ENCODE measurements at places on chromosomes 16 and 17.
A peak's percentile ranks its signal among the peaks of the same experiment; 100 is the strongest.

- no peak for DNase-seq
These were observed 97.2 kb downstream of the CEP112 start for GRCh38 chr17:66094727-66095126.

DNA sequence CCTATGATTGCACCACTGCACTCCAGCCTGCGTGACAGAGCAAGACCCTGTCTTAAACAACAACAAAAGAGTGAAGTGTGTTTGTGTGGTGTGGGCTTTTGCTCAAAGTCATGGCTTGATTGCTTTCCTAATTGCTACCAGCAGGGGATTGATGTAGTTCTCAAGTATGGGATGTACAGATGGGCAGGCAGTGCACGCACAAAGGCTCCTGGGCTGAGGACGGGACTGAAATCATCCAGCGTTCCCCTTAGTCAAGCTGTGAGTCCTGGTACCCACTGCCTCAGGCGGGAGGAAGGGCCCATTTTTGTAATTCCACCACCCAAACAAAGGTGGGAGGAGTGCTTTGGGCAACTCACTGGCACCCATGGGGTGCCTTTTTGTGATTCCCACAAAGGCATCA lies 47.3 kb downstream of the GDE1 start:
- DNase-seq, result no peak

DNA sequence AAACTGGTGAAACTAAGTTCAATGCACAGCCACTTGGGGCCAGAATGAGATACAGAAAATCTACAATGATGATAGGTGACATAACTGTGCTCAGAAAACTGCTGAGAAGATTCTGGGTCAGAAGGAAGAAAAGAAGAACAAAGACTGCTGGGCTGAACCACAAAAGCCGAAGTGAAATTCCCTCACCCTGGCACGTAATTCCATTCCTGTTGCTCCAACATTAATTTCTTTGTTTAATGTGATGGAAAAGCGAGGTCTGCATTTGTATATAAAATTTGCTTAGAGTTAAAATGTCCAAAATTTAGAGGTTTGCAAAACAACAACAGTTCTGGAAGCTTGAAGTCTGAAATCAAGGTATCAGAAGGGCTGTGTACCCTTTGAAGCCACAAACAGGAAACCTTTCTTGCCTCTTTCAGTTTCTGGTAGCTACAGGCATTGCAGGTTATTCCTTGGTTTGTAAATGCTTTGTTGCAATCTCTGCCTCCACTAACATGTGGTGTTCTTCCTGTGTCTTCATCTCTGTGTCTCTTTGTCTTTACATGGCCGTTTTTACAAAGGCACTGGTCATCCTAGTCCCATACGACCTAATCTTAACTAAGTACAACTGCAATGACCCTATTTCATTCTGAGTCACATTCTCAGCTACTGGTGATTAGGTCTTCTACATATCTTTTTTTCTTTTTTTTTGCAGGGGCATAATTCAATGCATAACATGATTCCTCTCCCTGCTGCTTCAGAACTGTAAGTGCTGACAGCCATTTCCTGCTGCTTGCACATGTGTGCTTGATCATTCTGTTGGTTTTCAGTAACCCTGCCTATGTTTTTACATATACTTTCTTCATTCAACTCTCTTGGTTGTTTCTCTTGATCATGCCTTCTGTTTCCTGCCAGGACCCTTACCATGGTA lies 603.0 kb upstream of the CDH8 start:
- DNase-seq, result no peak

GRCh38 chr17:66711881-66712321 lies 123.0 kb upstream of the CACNG5 start:
- no peak for DNase-seq

GRCh38 chr16:27359615-27360014 lies 42.4 kb upstream of the IL21R start:
- DNase-seq, result no peak

DNA sequence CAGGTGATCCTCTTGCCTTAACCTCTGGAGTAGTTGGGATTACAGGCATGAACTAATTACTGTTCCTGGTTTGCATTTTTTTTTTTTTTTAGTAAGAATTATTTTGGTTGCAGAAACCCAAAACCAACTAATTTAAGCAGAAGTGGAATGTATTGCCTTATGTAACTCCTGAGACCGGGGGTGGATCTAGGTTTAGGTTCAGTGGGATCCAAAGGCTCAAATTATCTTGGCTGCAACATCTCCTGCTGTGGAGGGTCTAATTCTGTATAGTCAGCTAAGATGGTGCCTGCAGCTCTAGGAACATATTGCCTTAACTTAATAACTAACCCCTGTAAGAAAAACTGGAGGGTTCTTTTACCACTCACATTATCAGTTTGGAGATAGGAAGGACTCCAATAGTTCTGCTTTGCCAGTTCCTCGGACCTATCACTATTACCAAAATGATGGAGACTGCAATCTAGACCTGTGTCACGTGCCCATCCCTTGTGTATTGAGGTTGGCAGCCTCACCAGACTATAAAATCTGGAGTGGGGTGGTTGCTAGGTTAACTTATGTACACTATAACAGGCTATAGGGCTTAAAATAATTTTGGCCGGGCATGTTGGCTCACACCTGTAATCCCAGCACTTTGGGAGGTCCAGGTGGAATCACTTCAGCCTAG lies 8.5 kb downstream of the SNTB2 start:
- DNase-seq, result no peak

DNA sequence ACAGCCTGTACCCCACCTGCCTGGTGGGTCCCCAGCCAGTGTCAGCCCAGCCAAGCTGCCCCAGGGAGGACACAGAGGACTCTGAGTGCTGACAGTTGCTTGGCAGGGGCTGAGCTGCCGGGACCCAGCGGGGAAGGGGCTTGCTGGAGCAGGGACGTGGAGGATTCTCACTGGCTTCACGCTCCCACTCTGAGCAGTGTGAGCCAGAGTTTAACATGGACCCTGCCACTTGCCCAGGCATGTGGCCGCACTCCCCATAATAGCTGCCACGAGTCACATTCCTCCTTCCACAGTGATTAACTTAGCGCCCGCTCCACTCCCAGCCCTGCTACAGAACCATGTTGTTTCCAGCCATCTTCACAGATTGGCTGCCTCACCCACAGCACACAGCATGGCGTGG lies 31.2 kb downstream of the SREBF1 start:
- DNase-seq, result no peak

- DNase-seq, result no peak
These were observed 3.4 kb downstream of the WWOX start for GRCh38 chr16:78102865-78103264.

- no peak for DNase-seq
These were observed 5.8 kb downstream of the DHX38 start for GRCh38 chr16:72099377-72099818.

- DNase-seq, result no peak
These were observed 113.5 kb downstream of the MAP2K6 start for GRCh38 chr17:69528035-69528434.

GRCh38 chr17:65515959-65516948 lies 45.2 kb downstream of the AXIN2 start:
- peak; percentile 35 for DNase-seq

DNA sequence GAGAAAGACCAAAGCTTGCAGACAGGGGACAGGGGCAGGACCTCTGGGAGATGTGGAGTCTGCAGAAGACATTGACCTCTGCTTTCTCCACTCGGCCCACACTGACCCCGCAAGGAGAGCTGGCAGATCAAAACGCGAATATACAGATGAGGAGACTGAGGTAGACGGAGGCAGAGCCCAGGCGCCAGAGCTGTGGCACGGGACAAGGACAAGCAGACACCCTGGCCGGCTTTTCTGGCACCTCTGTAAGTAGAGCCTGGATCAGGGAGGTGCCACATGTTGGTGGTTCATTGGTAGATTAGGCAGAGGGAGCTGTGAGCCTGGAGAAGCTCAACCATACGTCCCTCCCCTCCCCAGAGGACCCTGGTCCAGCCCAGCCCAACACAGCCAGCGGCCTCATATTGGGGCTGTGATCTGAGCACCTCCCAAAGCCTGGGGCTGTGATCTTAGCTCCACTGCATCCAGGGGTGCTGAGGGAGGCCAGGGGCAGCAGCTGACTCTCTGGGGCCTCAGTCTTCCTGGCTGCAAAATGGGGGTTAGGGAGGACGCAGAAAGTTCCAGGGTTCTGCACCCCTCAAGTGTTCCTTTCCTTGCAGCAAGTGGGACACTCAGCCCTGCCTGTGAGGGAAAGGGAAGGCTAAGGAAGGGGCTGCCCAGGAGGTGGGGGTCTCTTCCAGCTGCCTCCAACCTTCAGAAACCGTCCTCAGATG lies 4.0 kb downstream of the NATD1 start:
- no peak for DNase-seq

- DNase-seq, result no peak
These were observed 3.6 kb downstream of the CRAMP1 start for GRCh38 chr16:1615761-1616160.

DNA sequence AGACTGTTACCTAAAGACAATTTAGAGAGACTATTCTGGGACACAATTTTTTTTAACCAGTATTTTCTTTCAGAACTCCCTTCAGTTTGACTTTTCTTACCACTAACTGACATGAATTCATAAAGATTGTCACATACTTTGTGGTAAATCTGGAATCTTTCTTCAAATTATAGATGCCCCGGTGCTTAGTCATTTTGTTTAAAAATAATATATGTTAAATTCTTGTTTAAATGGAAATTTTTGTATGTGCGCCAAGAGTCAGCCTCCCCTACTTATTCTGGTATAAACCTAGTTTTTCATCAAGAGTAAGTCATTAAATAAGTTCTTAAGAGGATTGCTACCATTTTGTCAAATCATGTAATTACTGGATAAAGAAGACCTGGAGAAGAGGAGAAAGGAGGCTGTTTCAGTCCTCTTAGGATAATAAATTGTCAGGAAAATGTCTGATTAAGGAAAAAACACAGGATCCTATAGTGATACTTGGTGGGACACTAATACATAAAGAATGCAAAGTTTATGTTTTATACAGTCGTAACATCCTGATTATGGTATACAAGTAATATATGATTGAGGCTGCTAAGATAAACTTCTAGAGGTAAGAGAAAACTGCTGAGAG lies 424.4 kb downstream of the PMP22 start:
- no peak for DNase-seq

Data from right lobe of liver (tissue), 6 donors.